ENCODE measurements at places on chromosomes 7 and 10. TPM values are rescaled to one million over a fixed set of nuclear protein-coding genes. Genes with fewer than 3 reads are reported as not detected.

- no peak overlapping the region for H3K4me3 ChIP-seq
- no peaks in the 10 kb centered on the region for H3K36me3 ChIP-seq
- peaks cover 16% of the 10 kb centered on the region for H3K27me3 ChIP-seq
- DNase-seq: no peak
- peaks cover 22% of the 10 kb centered on the region for H3K4me1 ChIP-seq
Measured at GRCh38 chr10:79044846-79045245, 23.9 kb upstream of the ZMIZ1 start.

GRCh38 chr10:77493239-77493806 is 144.3 kb downstream of the KCNMA1 start:
- H3K27ac ChIP-seq: no peak overlapping the region
- no peaks in the 10 kb centered on the region for H3K36me3 ChIP-seq
- H3K4me1 ChIP-seq: no peaks in the 10 kb centered on the region

DNA sequence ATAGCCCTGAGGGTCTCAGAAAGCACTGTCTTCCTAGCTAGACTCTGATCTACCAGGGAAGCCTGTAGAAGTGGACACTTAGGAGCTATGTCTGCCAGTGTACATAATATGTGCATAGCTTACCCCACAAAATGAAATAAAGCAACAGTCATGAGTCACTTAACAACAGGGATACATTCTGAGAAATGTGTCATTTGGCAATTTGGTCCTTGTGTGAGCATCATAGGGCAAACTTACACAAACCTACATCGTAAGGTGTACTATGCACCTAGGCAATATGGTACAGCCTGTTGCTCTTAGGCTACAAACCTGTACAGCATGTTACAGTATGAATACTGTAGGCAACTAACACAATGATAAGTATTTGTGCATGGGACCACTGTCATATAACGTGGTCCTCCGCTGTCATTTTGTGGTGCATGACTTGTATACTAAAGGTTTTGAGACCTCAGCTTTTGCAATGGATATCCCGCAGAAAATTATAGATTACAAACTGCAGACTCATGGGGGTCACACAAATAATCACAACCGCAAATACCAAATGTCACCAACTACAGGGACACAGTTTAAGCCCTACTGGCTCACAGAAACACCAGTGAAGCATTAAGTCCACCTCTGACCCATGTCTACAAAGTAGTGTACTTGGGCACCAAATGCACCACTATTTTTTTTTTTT is 1.7 kb downstream of the URGCP start:
- no peak overlapping the region for H3K27ac ChIP-seq
- no peaks in the 10 kb centered on the region for H3K27me3 ChIP-seq
- DNase-seq: no peak
- H3K36me3 ChIP-seq: peaks cover 10% of the 10 kb centered on the region
- no peak overlapping the region for H3K4me3 ChIP-seq
- H3K4me1 ChIP-seq: peaks cover 23% of the 10 kb centered on the region

C10orf143 gene
- total RNA-seq: 4.3 TPM

RARRES2 gene
- total RNA-seq: not detected
